Cortex of kidney (tissue), 1 donor: ENCODE measurements at places on chromosomes 5 and 9.

GRCh38 chr5:82730913-82731312, 346.3 kb downstream of the TMEM167A start:
- DNase-seq: no peak

- no peak for DNase-seq
These were observed 151.6 kb upstream of the KLF9 start for GRCh38 chr9:70566066-70566465.

DNA sequence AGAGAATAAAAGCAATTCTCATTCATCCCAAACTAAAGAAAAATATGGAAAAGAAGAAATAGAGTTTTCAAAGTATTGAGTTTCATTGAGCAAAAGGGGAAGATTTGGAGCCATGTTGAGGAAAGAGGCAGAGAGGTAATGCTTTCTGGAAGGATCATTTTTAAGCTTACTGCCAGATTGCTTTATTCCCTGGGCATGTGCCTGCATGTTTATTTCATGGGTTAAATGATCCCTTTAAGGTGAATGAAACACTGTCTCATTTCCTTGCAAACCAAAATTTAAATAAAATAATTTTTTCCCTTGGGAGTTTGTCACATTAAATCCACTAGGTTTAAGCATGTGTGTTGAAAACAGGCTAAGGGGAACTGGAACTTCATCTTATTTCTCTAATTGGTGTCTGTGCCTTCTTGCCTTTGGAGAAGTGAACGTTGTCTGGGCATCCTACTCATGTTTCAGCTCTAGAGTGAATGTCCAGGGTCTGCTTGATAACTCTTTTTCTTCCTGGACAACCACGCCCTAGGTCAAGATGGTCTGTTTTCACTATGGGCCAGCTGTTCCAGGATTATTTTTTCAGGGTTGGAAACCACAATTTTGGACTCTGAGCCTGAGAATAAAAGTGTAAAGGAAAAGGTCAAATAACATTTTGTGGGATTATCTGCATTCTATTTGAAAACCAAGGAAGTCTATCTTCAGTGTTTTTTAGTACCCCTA, 114.1 kb upstream of the ELL2 start:
- DNase-seq: no peak

DNA sequence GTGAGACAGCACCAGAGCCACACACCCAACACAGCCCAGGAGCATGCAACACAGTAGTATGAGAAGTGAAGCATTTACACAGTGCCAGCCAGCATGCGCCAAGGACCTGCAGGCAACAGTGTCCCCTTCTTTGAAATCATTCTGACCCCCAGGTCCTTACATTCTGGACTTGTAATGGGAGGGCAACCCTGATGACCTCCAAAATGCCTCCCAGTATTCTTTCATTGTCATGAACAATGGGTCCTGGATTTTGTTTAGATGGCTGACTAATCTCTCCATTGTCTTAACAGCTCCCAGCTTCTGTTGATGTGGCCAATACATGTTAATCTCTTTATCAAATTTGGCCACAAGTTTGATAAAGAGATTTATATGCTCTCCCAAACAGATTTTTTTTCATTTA, 417.1 kb downstream of the DMRTA1 start:
- DNase-seq: no peak

- DNase-seq: no peak
These were observed 37.1 kb upstream of the FAM169A start for GRCh38 chr5:74903165-74903787.

DNA sequence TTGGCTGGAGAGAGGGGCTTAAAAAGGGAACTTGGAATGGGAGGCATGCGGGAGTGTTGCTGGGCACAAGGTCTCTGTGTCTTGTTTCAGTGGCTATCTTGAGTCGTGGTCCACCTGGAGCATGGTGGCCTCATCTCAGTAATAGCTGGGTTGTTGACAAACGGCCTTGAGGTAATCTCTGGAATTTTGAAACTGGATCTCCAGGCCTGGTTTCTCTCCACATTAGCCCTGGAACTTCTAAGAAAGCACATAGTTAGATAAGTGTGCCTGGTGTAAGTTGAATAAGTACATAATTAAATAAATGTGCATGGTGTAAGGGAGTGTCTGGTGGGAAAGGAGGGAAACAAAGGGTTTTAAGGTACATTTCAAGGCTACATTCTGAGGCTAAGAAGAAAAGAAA, 62.2 kb downstream of the INIP start:
- no peak for DNase-seq

DNA sequence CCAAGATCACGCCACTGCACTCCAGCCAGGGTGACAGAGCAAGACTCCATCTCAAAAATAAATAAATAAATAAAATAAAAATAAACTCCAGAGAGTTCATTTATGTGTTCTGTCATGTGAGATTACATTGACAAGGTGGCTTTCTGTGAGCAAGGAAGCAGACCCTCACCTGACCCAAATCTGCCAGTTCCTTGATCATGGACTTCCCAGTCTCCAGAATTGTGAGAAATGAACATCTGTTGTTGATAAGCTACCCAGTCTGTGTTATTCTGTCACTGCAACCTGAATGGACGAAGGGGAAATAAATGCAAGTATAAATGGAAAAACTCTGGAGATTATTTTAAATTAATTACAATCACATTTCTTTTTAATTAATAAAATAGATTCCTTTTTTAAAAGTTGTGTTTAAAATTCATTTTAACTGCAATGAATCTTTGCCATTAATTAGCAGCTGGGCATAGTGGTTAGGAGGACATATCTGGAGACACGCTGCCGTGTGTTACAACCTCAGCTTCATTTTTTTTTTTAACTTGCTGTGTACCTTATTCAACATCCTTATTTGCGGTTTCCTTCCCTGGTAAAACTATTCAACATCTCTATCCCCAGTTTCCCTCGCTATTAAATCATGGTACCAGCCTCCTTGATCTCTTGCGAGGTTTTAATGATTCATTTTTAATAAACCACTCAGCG, 376.4 kb downstream of the CHSY3 start:
- DNase-seq: no peak

DNA sequence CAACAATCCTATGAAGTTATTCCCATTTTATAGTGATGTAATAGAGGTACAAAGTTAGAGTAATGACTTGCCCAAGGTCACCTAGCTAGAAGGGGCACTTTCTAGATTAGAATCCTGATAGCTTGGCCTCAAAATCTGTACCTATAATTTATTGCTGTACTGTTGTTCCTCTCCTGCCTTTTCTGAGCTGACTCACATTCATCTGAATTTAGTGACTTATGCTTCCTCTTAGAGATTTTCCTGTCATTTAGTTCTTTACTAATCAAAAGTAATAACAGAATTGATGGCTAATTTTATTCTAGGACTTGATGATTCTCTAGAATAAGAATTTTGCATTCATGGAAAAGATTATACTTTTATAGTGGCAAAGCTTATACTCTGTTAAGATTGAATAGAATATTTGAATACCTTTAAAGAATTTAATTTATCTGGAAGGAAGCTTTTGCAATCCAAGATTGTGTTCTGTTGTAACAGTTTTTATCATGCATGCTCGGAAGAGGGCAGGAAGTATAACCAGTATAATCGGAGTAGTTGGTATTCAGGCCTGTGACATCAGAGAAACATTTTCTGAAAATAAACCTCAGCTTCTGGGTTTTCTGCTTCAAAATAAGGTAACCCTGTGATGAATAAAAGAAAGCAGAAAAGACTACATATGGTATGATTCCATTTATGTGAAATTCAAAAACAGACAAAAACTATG, 21.3 kb downstream of the CYSTM1 start:
- DNase-seq: no peak

- DNase-seq: no peak
These were observed 63.7 kb upstream of the RUFY1 start for GRCh38 chr5:179486596-179487051.

- DNase-seq: no peak
These were observed 188.8 kb downstream of the NTRK2 start for GRCh38 chr9:84858364-84858763.

- DNase-seq: no peak
These were observed 36.9 kb downstream of the ACTBL2 start for GRCh38 chr5:57445705-57446037.

- DNase-seq: no peak
These were observed 75.4 kb upstream of the LPAR1 start for GRCh38 chr9:111113712-111114111.

DNA sequence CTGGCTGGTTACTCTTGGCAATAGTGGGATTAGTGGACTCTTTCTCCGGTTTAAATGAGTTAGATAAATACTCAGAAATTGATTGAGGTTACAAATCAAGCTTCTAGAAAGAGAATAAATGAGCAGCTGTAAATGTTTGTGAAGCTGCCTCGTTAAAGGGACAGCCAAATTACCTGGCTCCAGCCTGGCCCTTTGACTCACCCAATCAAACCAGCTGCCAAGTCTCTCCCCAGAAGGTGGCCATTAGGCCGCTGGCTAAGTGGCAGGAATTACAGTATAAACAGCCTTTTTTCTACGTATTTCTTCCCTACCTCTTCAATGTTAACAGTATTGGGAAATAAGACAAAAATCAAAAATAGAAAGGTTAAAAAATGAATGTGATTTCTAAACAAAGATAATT, 46.0 kb upstream of the SRFBP1 start:
- no peak for DNase-seq

DNA sequence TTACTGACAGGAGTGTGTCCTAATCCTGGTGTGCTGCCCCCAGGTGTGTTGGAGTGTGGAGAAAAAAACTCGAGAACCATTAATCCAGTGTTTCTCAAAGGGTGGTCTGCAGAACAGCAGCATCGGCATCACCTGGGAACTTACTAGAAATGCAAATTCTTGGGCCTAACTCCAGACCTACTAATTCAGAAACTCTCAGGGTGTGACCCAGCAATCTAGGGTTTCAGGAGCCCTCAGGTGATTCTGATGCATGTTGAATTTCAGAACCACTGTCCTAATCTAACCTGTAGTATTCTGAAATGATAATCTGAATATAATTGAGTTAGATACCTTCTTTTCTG, 30.0 kb upstream of the IL6ST start:
- DNase-seq: no peak

DNA sequence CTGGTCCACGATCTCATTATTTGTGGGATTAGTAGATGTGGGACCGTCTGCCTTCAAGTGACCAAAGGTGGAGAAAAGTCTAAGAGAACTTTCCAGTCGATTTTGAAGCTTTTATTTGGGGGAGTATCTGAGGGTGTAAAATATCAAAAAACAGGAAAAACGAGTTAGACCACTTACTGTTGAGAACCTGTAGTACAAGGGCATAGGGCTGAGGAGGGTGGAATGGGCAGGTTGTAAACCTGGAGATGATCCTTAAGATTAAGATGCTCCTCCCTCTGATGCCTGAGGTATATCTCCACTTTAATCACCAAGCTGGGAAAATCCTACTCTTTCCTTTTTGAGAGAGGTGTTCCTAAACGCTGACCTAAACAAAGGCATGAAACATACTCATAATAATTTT, 32.0 kb upstream of the GTF2H2C start:
- DNase-seq: no peak

DNA sequence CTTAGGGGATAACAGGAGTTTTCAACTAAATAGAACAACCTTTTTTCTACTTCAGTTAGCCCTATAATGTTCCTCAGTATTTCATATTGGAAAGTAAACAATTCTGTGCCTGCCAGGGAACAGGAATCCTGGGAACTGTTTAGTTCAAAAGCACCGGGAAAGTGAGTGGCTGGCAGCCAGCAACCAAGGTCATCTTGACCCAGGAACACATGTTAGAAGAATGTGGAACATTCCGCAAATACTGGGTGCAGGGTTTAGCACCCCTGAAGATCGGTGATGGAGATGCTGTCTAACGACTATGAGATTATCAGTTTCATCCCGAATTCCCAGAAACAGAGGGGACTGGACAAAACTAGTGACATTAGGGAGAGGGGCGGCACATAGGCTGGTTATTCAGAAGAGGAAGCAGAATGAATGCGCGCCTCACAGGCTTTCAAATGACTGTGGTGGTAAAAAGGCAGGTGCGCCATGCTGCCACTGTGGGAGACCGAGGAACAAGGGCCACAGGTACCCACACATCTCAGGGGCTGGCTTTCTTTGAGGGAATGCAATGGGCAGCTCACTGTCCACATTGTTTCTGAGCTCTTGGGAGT, 51.2 kb downstream of the IPPK start:
- DNase-seq: no peak

DNA sequence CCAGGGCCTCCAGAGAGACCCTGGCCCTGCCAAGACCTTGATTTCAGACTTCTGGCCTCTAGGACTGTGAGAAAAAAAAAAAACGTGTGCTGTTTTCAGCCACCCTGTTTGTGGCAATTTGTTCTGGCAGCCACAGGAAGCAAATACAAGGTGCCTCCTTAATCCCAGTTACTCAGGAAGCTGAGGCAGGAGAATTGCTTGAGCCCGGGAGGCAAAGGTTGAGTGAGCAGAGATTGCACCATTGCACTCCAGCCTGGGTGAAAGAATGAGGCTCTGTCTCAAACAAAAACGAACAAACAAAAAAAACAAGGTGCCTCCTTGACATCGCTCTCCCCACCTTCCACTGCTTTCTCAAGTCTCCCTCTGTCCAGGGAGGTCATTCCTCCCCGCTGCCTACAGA, 98.0 kb downstream of the GABBR2 start:
- DNase-seq: no peak

DNA sequence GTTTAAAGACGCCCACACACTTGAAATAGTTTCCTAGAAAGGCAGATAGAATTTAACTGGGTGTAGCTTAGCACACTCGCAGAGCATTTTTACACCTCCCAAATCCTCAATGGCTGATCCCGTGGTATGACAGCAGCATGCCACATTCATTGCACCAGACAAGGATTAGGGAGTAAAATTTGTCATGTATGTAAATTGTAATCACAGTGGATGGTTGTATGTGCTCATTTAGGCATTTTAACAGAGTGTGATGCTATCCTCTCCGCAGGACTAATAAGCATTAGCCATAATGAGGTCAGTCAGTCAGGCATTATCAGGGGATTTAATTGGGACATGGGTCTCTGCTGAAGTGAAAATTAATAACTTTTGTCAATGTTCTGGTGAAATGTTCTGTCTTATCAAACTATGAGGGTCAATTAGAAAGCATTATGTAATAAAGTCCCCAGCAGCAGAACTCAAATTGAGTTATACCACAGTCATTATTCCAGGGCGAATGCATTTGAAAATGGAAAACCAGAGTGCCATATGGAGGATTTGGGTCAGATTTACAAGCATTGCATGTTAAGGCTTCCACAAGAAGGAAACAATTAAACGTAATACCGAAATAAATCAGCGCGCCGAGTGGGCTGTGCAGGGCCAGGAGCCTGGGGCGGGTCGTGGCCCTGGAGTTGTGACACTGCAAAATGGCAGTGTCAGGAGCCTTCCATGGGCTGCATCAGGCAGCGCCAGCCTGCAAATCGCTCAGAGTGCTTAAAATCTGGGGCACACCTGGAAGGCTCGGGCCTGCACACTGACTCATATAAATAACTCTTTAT, 602.2 kb downstream of the BNC2 start:
- DNase-seq: no peak

- no peak for DNase-seq
These were observed 59.4 kb downstream of the SIL1 start for GRCh38 chr5:139138809-139139208.

GRCh38 chr5:137147346-137147745, 351.8 kb downstream of the SPOCK1 start:
- no peak for DNase-seq

GRCh38 chr5:58021466-58021865, 438.4 kb downstream of the PLK2 start:
- no peak for DNase-seq
